Stimulated activated CD8-positive, alpha-beta memory T cell treated with anti-CD3 and anti-CD28 coated beads, Interleukin-7, amount 100 ng/mL, for 1 hour (primary cell): ENCODE measurements at places on chromosomes 5 and 9.

DNA sequence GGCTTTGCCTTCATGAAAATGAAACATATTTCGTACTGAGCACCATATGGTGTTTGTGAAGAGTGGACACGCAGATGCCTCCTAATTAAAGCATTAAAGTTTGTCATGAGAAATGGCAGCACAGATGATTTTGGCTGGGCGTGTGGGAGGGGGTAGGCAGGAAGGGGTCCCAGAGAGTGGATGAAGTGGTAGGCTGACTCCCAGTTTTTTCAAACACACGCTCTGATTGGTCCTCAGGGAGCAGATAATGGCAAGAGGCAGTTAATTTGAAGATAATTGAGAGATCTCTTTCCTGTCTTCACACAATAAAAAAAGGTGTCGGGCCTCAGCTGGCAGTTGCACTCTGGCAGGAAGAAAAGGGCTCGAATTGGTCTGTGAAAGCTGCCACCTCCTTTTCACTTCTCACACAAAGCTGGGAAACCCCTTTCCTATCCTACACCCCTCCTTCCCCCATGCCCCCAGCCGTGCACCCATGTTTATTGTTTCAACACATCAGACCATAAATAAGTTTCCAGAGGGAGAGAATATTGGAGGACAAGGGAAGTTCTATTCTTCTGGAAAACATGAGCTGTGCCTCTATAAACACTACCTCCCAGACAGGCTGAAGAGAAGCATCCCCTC lies 429.6 kb downstream of the ARHGEF28 start:
- no peak for DNase-seq

GRCh38 chr5:95352691-95353090 lies 38.5 kb upstream of the FAM81B start:
- DNase-seq: no peak

DNA sequence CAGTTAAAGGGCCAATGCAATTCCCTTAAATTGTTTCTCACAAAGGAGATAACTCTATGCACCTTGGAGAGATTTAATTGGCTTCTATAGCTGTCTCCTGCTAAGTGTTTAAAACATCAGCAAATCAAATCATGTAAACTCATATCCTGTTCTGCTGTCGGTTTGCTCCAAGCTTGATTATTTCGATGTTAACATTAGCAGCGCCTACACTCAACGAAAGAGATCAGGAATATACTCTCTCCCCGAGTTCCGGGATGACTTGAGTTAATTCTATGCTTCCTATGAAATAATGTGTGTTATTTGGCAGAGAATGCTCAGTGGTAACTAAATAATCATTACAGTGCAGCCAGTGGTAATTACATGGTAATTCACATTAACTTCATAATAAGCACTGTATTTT lies 338.6 kb downstream of the EBF1 start:
- DNase-seq: no peak

DNA sequence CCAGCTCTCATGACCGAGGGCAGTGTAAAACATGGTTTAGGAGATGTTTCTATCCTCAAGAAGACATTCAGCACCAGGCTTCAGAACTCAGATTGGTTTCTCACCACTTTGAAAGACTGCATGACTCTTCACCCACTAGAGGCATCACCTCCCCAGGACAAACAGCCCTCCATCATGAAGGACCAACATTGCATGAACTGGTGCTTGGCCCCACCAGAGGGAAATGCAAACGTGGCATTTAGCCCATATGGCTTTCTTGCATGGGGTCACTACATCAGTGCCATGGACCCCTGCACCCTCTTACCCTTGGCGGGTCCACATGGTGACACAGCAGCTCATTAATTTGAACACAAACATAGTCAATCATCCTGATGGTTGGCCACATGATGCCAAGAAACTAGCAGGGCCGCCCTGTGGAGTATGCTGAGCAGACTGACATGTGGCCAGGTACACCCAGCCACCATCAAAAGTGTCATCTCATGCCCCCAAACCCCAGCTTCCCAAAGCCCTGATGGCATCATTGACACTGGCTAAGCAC lies 129.5 kb upstream of the FSTL4 start:
- no peak for DNase-seq

GRCh38 chr9:110745676-110746075 lies 77.1 kb downstream of the MUSK start:
- DNase-seq: no peak

DNA sequence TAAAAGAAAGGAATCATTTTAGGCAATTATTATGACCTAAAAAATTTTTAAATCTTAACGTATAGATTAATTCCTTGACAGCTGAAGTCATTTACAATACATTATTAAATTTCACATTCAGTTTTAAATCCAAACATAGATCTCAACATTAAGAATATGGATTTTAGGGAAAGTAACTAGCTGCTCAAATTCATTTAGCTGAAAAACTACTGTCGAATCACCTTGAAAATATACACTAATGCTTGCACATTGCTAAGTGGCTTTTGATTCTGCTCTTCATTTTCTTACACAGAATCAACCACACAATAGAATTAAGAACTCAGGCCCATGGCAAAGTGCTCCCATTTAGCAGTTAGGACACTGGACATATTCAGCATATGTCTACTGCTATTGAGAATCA lies 454.2 kb downstream of the RAB3C start:
- DNase-seq: no peak

- DNase-seq: no peak
These were observed 8.2 kb downstream of the OTULIN start for GRCh38 chr5:14672484-14673394.
